NCI-H226 (cell line): ENCODE measurements at places on chromosomes 7 and 10.

GRCh38 chr10:75955973-75956502 lies 524.6 kb downstream of the LRMDA start:
- DNase-seq: no peak

DNA sequence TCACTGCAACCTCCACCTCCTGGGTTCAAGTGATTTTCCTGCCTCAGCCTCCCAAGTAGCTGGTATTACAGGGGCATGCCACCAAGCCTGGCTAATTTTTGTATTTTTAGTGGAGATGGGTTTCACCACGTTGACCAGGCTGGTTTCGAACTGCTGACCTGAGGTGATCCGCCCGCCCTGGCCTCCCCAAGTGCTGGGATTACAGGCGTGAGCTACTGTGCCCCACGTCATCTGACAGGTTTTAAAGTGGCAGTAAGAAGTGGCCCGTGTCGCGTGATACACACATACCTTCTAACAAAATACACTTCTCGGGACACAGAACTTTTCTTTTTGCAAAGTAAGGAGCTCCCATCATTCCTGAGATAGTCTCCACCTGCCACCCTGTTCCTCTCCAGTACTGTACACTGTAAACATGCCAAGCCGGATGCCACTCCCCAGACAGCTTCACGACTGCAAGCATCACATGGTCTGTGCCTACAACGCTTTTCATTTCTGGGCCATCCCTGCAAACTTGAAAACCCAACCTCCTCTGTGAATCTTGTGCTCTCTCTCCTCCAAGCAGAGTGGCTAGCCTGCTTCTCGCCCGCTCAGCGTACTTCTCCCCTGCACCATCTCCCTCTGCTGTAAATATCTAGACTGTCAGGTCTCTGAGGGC lies 256.3 kb upstream of the KLF14 start:
- DNase-seq: no peak

DNA sequence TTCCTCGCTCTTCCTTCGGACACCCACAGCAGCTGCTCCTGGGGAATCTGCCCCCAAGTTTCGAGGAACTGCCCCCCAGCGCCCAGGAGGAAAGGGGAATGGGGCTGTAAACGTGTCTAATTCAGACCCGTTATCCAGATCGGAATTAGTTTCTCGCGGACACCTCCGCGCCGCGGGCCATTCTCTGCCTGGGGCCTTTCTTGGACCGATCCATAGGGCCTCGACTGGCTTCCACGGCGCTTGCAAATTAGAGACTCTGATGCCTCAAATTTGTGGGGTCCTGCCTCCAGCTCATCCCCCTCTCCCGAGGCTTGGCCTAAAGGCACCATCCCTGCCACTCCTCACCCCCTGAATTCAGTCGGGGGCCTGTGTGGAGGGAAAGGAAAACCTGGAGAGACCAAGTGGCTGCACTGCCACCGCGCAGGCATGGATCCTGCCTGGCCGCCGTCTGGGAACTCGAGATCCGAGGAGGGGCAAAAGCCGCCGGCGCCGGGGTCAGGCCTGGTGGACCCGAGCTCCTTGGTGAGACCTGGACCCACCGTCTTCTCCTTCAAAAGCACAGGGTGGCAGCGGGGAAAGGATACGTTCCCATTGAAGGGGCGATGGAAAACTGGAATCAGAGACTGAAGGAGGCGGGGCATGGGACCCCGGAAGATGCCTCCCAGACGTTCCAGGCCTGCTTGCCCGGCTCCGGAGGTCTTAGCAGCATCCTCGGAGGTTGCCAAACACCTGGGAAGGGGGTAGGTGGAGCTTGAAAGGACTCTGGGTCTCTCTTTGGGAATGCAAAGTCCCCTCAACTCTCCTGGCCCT lies 13.7 kb downstream of the LBX1 start:
- DNase-seq: no peak

- DNase-seq: no peak
Measured at GRCh38 chr7:2100278-2101208, 132.2 kb downstream of the MAD1L1 start.

DNA sequence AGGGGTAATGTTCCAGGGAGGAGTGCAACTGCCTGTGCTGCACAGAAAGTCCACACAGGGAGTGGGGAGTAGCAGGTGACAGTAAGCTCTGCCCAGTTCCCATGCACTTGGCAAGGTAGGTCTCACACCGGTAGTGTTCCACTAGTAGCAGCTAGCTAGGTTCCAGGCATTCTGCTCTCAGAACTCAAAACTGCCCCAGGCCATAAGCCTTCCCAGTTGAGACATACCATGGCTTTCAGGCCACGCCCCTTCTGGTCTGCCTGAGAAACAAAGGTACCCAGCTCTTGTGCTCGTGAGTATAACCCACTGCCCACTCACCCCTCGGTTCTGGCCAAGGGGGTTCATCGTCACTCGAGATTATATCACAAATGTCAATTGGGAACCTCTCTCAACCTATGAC lies 12.6 kb downstream of the CASP7 start:
- DNase-seq: no peak

GRCh38 chr7:26657206-26657641 lies 207.2 kb downstream of the SKAP2 start:
- DNase-seq: no peak

DNA sequence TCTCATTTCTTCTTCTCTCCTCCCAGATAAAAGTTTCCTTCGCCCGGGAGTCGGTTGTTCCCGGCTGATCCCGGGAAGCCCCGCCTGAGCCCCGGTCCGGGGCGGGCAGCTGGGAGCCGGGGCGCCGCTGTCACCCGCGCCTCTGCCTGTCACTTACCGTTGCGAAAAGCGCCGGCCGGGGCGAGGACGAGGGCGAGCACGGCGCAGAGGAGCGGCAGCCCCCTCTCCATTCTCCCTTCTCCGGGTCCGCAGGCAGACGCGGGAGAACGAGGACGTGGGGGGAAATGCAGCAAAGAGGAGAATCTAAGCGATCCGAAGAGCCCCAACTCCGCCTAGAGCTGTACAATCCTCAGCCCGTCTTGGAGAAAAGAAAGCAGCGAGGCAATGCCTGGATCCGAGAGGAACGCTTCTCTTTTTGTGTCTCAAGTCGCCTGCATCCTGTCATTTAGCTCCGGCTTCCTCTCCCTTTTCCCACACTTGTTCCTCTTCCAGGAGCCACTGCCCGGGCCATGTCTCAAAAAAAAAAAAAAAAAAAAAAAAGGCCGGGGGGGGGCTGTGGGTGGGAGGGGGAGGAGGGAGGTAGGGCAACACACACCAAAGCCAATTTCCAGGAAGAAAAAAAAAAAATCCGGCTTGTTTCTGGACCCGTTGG lies at the start of gene NRP1:
TSS of gene NRP1 (minus strand) at position 515 of the 652 bp plus-strand sequence. CDS start at position 230, 285 bp downstream.
- DNase-seq: no peak

- no peak for DNase-seq
Measured at GRCh38 chr10:124291001-124291701, 127.6 kb downstream of the OAT start.

DNA sequence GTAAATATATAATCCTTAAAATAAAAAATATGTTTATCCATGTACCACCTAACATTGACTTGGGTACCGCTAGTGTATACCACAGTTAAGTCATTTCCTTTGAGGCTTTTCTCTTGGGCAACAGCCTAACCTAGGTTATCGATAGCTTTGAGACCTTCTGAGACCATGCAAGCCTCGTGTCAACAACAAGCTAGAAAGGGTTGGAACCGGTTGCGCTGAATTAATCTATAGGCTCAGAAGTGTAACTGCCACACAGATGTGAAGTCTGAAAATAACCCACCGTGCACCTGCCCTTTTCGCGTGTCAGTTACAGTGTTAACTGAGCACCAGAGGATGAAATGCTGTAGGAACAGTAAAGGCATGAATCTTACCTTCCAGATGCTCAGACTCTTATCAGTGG lies 59.8 kb downstream of the ARID5B start:
- no peak for DNase-seq

GRCh38 chr7:50285269-50285668 lies 19.2 kb upstream of the IKZF1 start:
- no peak for DNase-seq
